ENCODE measurements at places on chromosomes 1 and 21. TPM values are rescaled to one million over a fixed set of nuclear protein-coding genes. Genes with fewer than 3 reads are reported as not detected.
A peak's percentile ranks its signal among the peaks of the same experiment; 100 is the strongest.

- DNase-seq = peak; percentile 50
Measured at GRCh38 chr1:58815686-58816071, 31.8 kb upstream of the JUN start.

DNA sequence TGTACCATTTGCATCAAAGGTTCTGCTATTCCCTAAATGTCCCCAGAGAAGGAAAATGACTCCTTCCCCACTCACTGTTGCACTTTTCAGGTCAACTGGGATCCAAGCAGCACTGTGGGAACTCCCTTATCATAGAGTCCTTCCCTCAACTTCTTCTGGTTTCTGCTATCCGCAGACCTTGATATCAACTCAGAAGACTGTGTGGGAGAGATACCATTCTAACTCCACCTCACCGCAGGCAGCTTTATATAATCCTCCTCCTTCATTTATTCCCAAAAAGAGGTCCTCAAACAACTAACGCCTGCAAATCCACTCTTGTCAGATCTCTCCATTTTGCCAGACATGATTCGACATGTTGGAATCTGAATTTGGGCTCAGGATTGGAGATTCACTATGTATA, 27.3 kb downstream of the LHX9 start:
- no peak for DNase-seq

GRCh38 chr21:36504067-36505058, 24.4 kb upstream of the CLDN14 start:
- DNase-seq = peak; percentile 37

DNA sequence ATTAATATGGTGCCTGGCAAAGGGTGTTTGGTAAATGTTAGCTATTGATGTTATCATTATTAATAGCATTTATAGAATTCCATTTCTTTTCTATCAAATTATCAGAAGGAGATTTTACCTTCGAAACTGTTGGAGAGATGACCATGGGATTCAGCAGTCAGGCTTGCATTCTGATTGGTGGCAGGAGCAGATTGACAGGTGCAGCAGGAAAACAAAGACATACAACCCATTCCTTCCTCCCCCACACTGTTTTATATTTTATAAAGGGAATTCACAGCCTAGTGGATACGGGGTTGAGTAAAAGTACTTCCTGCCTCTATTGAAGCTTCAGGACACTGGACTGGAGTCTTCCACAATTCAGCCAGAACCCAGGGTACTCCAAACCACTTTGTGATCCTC, 55.1 kb upstream of the SYT14 start:
- DNase-seq = no peak

DNA sequence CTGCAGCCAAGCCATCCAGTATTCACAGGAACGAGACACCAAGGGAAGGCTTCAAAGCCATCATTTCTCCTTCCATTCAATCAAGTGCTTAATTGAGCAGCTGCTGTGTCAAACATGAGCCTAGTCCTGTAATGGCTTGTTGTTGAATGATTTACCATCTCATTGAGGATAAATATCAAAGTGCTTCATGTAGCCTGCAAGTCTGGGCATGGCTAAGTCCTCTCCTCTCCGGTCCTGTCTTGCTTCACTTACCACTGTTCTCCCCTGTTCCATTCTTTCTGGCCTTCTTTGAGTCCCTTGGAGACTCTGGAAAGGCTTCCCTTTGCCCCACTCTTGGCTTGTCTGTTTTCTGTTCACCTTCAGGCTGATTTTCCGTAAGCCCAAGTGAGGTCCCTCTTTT, 279.8 kb downstream of the PBX1 start:
- DNase-seq = no peak

DNA sequence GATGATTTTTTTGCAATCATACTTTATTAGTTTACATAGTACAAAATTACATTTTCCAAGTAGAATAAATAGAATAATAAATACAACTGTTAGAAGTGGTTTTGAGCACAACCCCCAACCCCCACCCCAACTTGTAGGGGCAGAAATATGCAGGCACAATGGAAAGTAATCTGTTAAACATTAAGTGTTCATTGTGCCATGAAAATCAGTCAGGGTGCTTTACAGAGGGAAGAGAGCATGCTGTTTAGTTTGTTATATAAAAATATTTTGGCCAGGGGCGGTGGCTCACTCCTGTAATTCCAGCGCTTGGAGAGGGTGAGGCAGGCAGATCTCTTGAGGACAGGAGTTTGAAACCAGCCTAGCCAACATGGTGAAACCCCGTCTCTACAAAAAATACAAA, 2.6 kb downstream of the OR10T2 start:
- no peak for DNase-seq

DNA sequence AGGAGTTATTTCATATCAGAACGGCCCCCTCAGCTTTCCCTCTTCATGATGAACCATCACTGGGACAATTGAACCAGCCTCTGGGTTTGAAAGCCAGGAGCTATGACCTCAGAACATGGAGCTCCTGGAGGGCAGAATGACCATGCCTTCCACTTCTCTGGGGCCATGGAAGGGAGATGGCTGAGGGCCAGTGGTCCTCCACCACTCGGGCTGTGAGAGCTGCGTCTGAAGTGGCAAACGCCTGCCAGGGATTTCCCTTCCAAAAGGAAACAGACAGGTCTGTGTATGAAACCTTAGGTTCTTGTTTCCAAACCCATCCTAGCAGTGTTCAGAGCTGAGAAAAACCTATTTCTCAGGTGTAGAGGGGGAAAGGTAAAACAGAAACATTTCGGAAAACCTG, 22.5 kb downstream of the PKP1 start:
- no peak for DNase-seq

Gene CYB5RL
- 14.5 TPM for total RNA-seq

DNA sequence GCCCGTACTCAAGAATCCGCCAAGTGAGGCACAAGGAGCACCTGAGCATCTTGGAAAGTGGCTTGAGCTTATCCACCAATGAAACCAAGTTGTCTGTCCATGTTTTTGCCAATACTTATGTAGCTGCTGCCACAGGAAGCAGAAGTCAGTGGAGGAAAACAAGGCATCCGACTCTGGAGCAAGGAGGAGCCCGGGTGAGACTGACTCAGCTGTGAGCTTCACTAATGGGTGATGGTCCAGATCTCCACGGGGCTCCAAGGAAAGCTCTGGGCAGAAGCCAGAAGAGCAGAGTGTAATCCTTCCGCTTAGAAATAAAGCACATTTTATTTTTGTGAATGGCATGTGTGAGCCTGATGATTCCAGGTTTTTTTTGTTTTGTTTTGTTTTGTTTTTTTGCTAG, 12.3 kb upstream of the SSR2 start:
- no peak for DNase-seq

Gene LHX8
- not detected for total RNA-seq

- DNase-seq = no peak
Measured at GRCh38 chr21:39675590-39675989, 62.9 kb downstream of the B3GALT5 start.

DNA sequence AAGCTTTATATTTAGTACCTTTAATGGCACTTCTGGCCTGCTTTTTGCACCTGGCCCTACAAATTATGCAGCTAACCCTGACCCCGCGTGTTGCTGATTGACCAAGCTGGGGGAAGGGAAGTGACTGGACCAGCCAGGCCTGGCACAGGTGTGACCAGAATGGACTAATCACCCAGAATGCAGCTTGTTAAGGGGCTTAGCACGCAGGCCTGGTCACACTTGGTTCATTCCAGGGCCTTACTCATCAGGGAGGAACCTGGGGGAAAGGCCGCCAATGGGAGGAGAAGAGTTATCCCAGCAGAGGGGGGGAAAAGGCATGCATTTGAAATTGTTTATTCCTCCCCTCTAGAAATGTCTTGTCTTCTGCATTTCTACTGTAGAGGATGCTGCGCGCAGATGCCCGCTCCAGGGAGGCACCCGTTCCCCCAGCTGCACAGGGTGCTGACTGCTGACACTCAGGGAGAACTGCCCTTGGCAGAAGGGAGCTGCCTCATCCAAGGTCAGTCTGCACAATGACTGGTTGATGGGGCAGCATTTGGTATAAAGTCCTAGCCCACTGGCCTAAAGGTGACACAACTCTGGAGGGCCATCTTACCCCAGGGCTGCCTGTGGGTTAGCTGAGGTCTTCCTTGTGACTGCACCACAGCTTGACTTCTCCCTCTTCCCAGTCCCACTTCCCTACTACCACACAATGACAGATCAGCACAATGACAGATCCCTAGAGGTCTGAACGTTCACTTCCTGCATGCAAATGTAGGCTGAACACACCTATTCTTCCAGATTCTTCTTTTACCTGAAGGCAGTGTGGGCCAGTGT, 29.0 kb downstream of the DHCR24 start:
- peak; percentile 65 for DNase-seq

Gene CAMK1G
- not detected for total RNA-seq

- DNase-seq = peak; percentile 90
Measured at GRCh38 chr1:169109561-169110134, 3.2 kb downstream of the ATP1B1 start.

DNA sequence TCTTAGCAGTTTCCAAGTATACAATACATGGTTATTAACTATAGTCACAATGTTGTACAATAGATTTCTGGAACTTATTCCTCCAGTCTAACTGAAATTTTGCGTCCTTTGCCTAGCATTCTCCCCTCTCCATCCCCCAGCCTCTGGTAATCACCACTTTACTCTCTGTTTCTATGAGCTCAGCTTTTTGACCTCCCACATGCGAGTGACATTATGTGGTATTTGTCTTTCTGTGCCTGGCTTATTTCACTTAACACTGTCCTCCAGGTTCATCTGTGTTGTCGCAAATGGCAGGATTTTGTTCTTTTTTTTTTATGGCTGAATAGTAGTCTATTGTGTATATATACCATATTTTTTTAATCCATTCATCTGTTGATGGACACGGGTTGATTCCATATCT, 43.9 kb upstream of the CD101 start:
- DNase-seq = no peak

GRCh38 chr1:193794239-193794638, 607.8 kb upstream of the B3GALT2 start:
- no peak for DNase-seq

DNA sequence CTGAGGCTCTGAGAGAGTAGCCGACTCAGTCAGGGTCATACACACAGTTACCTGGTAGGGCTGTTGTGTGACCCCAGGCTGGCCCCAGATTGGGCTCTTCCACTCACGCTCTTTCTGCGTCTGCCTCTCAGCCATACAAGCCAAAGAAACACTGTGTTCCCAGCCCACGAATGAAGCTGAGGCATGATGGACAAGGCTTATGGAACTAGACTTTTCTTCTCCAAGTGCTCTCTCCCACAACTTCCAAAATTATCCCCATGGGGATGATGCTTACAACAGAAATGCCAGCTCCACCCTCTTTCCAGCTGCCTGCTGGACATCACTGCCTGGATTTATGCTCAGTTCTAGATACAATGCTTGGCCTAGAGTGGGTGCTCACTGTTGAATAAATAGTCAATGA, 102.8 kb upstream of the JUN start:
- DNase-seq = no peak

DNA sequence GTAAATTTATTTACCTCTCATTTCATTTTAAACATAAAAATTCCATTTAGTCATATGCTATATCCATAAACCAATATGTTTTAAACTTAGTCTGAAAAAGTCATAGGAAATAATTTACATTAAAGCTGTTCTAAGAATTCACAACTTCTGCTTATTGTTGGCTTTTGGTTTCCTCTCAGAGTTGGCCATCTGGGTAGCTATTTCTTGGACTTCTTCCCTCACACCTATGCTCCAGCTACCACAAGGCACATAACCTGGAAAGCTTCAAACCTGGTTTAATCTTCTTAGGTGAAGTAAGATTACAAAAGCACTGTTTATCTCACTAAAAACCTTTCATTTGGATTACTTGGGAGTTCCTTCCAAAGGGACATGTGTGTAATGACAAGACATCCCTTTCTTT, 29.8 kb downstream of the RBM11 start:
- DNase-seq = no peak

Gene PODN
- total RNA-seq = not detected

DNA sequence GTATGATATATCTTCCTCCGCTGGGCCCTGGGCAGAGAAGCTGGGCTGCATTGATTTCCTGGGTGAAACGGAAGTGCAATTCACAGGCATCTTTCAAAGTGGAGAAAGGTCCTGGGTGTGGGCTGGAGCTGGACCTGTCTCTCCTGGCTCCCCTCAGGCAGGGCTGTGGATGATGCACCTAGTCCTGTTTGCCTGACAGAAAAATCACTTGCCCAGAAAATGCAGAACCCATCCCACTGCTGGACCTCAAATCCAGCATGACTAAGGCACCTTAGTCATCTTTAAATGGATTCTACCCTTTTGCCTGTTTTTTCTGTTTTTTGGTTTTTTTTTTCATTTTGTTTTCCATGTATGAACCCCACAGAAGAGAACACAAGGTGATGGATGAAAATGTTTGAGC, 49.7 kb downstream of the MYSM1 start:
- no peak for DNase-seq

DNA sequence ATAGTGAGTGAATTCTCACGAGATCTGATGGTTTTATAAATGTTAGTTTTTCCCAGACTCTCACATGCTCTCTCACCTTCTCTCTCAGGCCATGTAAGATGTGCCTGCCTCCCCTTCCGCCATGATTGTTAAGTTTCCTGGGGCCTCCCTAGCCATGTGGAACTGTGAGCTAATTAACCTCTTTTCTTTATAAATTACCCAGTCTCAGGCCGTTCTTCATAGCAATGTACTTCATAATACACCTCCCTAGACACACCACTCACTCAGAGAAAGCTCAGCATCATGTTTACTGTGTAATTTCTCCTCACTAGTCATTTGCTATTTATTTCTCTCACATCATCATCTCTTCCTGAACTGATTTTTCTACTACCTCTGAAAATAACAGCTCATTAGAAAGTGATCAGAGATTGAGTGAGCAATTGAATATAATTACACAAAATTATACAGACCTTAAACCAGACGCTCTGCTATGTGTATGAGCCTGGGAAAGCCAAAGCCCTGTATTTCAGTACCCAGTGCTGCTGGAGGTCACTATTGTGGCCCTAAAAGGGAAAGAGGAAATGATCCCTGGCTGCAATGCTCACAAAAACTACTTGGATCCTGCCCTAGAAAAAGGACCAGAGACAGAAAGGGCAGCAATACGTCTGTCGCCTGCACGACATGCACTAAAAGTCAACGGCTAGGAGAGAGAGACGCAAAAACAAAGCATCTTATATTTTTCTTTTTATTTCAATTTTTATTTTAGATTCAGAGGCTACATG, 284.5 kb downstream of the DSCAM start:
- DNase-seq = no peak

Gene MRPS14
- total RNA-seq = 33.6 TPM

DNA sequence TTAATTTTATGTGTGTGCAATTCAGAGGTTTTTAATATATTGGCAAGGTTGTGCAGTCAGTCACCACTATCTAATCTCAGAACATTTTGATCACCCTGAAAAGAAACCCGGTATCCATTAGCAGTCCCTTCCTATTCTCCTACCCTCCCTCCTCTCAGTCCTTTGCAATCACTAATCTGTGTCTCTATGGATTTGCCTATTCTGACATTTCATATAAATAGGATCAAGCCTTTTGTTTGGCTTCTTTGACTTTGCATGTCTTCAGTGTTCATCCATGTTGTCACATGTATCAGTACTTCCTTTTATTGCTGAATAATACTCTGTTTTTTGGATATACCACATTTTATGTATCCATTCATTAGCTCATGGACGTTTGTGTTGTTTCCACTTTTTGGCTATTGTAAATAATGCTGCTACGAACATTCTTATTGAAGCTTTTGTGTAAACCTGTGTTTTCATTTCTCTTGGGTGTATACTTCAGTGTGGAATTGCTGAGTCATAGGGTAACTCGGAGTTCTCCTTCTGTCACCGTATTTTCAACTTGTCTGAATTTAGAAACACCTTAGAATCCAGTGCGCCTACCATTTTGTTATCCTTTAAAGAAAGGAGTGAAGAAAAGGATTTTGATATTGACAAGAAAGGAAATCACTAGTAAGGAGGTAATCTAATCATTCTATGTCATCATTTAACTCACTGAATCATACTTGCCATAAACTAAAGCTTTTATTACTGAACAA, 3.4 kb downstream of the CEP85 start:
- no peak for DNase-seq

- no peak for DNase-seq
Measured at GRCh38 chr1:151811181-151811580, 6.0 kb upstream of the LINGO4 start.
